ENCODE measurements at places on chromosomes 2 and 18. TPM values are rescaled to one million over a fixed set of nuclear protein-coding genes. Genes with fewer than 3 reads are reported as not detected.

Gene GKN2
- total RNA-seq, result 2.4 TPM

Gene GAREM1
- 3.3 TPM for total RNA-seq

Gene TSPYL6
- not detected for total RNA-seq

Gene ITGAV
- total RNA-seq, result 76.1 TPM

All from A549 treated with CORT108297 at 1 μM for 4 hours (cell line).